ENCODE measurements at places on chromosomes 6 and 20.

DNA sequence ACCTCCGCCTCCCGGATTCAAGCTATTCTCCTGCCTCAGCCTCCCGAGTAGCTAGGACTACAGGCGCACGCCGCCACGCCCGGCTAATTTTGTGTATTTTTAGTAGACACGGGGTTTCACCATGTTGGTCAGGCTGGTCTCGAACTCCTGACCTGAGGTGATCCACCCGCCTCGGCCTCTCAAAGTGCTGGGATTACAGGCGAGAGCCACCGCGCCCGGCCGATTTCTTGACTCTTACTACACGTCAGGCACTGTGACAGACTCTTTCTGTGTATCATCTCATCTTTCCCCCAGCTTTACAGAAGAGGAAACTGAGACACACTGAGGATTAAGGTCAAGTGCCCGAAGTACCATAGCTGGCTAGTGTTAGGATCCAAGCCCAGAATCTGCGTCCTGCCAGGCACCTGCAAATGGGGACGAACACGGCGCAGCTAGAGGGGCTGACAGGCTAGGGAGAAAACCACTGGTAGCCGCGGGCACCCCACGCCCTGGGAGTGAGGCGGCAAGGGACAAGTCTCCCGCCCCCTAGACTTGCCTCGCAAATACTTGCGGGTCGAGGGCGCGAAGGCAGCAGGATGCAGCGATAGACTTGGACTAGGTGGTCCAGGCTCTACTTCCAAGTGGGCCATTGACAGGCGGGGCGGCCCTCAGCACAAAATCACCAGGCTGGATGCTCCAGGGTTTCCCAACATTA lies 1.1 kb upstream of the TAF8 start:
- DNase-seq, result peak; percentile 33

GRCh38 chr6:108768166-108768555 lies 80.1 kb upstream of the ARMC2 start:
- DNase-seq, result no peak

- DNase-seq, result no peak
Measured at GRCh38 chr6:89597372-89597771, 41.2 kb downstream of the LYRM2 start.

- no peak for DNase-seq
Measured at GRCh38 chr6:21166754-21167153, 426.8 kb upstream of the SOX4 start.

DNA sequence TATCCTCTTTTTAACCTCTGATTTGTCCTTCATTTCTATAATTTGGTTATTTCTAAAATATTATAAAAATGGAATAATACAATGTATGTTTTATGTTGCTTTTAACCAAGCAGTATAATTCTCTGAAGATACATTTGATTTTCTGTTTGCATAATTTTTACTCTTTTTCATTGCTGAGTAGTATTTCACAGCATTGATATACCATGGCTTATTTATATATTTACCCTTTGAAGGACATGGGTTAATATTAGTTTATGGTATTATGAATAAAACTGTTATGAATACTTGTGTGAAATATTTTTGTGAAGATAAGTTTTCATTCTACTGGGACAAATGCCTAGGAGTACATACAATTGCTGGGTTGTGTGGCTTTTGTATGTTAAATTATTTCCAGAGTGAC lies 748.6 kb downstream of the TENT5A start:
- no peak for DNase-seq

- DNase-seq, result no peak
Measured at GRCh38 chr6:47440719-47441118, 36.9 kb upstream of the CD2AP start.

GRCh38 chr6:63440594-63440993 lies 120.8 kb upstream of the LGSN start:
- no peak for DNase-seq

GRCh38 chr6:153405931-153406330 lies 274.8 kb upstream of the RGS17 start:
- no peak for DNase-seq

GRCh38 chr6:140636908-140637402 lies 1262.5 kb upstream of the CITED2 start:
- DNase-seq, result no peak

DNA sequence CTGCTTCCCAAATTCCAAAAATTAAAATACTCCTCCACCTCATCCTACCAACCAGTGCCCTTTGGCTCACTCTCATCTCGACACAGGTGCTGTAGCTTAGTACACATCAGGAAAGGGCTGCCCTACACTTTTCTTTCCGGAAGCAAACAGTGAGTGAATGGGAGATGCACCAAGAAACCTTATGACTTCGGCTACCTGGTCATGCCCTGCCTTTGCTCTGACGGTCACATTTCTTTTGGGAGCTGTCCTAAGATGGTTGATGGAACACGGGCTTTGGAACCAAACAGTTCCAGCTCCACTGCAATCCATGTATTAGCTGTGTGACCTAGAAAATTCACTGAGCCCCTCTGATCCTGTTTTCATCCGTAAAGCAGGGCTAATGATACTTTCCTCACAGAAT lies 92.7 kb upstream of the ASF1A start:
- no peak for DNase-seq

DNA sequence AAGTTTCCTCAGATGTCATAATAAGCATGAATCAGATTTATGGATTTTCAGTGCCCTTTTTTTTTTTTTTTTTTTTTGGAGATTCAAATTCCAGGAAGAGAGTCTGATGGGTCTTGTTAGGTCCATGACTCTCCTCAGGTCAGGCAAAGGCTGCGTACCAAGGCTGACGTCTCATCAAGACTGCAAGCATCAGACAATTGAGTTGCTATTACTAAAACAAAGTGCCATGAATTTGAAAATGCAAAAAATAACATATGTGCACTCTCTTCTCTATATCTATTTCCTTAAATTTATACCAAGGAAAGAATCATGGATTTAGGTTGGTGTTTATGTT lies 134.7 kb downstream of the FAM83B start:
- no peak for DNase-seq

- DNase-seq, result no peak
Measured at GRCh38 chr6:4892785-4893485, 110.9 kb downstream of the RPP40 start.

DNA sequence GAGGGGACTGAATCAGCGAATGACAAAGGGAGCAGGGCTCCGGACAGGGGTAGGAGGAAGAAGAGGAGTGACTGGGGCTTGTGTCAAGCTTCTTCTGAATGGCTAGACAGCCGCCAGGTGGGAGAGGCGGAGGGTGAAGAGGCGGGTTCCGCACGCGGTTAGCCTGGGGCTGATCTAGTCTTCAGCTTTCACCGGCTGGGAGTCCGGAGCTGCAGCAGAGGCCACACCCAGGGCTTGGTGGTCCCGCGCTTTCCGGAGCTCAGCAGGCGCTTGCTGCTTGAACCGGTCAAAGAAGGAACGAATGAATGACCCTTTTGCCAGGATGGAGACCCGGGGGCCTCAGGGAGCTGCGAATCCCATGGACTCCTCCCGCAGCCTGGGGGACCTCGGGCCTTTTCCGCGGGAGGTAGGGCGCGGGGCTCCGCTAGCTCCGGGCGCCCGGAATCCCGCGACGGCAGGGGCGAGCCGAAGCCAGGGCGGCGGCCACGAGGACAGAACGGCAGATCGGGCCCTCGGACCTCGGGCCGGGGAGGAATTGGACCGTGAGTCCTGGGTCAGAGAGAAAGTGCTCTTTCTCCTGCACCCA lies at the start of gene C6orf141:
TSS of gene C6orf141 (plus strand) at position 177 of the 586 bp plus-strand sequence. CDS start at position 302, 125 bp downstream.
- peak; percentile 53 for DNase-seq

GRCh38 chr6:96576221-96576620 lies 13.3 kb downstream of the FHL5 start:
- no peak for DNase-seq

GRCh38 chr6:166413491-166413951 lies 30.8 kb upstream of the MPC1 start:
- DNase-seq, result no peak

- no peak for DNase-seq
Measured at GRCh38 chr20:35111141-35111888, 18.7 kb upstream of the TRPC4AP start.

GRCh38 chr20:1811621-1812498 lies 83.3 kb upstream of the SIRPA start:
- no peak for DNase-seq

GRCh38 chr6:97656236-97656635 lies 373.2 kb upstream of the MMS22L start:
- no peak for DNase-seq

DNA sequence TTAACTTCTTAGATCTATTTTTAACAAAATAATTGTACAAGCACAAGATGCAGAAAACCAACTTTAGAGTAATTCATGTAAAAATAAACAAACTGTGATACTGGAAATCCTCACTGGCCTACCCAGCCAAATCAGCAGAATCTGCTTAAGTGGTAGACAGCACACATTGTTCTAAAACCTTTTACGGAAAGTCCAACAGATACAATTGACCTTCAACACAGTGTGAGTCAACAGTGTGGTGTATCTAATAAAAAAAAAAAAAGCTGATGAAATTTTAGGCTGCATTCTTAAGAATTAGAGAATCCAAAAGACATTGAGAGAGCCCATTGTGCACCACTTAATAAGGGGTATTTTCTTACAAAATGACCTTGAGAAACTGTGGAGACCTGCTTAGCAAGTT lies 174.5 kb downstream of the COL21A1 start:
- no peak for DNase-seq

- no peak for DNase-seq
Measured at GRCh38 chr20:63746751-63747315, 7.3 kb downstream of the SLC2A4RG start.

DNA sequence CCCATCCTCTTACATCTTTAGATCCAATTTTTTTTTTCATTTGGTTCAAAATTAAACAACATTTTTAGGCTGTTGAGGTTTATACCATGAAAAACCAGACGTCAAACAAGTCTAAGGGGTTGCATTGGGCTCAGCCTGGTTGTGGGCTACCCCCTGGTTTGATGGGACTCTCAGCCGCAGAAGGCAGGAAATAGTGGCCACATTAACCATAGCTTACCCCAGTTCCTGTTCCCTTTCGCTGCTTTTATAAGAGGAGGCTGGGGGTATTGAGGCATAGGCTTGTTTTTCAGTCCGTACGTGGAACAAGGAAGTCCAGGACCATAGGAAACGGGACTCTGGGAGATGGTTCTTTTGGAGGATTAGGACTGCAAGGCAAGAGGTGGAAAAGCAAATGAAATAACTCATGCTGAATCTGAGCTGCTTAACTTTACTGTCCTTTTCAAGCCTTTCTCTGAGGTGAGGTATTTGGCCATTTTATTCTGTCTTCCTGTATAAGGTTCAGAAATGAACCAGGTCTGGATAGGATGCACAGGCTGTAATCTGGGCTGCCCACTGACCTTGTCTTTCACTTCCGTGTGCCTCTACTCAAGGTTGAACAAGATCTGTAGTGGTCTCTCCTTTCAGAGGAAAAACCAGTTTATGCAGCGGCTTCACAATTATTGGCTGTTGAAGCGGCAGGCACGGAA lies 7.7 kb downstream of the BRPF3 start:
- DNase-seq, result no peak

- no peak for DNase-seq
Measured at GRCh38 chr6:129543981-129544380, 166.0 kb downstream of the ARHGAP18 start.

GRCh38 chr20:48189181-48189580 lies 403.9 kb upstream of the SULF2 start:
- no peak for DNase-seq

- DNase-seq, result peak; percentile 95
Measured at GRCh38 chr20:32474967-32475811, 109.9 kb downstream of the NOL4L start.

DNA sequence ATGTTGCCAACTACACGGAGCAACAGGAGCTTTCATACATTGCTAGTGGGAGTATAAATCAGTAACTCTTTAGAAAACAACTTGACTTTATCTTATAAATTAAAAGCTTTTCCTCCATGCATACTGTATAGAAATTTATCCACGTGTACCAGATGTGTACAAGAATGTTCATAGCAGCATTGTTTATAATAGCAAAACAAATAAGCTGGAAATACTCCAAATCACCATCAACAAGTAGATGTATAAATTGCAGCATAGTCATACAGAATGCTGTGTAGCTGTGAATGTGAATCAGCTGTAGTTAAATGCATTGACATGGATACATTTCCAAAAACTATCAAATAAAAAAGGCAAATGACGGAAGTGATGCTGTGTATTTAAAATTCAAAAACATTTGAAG lies 6.0 kb downstream of the PSMF1 start:
- no peak for DNase-seq

DNA sequence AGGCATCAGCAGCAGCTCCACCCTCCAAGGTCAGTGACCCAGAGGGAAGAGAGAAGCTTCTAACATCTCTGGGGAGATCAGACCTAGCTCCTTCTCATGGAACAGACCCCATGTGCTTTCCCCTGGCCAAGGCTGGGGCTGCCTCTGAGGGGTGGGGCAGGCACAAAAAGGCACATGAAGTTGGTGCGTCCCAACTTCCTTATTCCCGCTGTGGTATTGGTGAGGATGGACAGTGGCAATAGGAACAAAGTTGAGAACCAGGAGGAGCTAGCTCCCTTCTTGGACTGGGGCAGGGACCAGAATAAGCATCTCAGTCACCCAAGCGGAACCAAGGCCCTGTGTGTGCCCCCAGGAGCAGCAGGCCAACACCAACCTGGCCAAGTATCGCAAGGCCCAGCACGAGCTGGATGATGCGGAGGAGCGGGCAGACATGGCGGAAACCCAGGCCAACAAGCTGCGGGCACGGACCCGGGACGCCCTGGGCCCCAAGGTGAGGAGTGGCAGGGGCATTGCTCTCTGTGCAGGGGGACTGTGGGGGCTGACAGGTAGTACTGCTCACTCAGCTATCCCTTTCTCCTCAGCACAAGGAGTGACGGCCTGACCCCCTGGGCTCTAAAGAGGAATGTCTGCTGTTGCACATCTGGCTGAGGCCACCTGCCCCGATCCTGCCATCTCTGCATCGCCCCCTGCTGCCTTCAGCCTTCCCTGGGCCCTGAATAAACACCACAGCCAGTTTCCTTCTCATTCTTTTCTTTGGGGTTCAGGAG lies 46.1 kb downstream of the MYH7B start:
- DNase-seq, result no peak

Data from femur (tissue), 1 donor.